CD4-positive, alpha-beta memory T cell (primary cell): ENCODE measurements at places on chromosomes 11 and 22.

DNA sequence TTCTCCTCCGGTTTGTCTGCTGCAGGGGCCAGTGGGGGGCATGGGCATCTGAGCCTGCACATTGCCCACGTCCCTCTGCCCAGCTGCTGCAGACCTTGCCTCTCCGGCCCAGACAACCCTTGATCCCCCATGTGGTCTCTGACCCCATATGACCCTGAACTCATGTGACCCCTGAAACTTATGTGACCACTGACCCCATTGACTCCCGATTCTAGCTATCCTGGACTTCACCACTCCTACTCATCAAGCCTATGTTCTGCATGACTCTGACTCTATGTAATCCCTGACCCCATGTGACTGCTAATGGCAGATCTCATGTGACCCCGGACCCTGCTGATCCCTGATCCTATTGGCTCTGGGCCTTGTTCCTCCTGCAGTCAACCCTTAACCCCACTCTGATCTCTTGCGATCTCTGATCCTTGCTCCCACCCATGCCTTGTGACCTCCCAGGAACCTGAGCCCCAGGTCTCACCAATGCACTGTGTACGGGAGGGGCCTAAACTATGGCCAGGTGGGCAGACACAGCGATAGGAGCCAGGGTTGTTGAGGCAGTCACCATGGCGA is 5.7 kb downstream of the LTBP3 start:
- no peak for DNase-seq

GRCh38 chr22:29245626-29246385 is 22.0 kb downstream of the RHBDD3 start:
- peak; percentile 59 for DNase-seq

GRCh38 chr11:116145187-116145865 is 627.5 kb downstream of the BUD13 start:
- no peak for DNase-seq

DNA sequence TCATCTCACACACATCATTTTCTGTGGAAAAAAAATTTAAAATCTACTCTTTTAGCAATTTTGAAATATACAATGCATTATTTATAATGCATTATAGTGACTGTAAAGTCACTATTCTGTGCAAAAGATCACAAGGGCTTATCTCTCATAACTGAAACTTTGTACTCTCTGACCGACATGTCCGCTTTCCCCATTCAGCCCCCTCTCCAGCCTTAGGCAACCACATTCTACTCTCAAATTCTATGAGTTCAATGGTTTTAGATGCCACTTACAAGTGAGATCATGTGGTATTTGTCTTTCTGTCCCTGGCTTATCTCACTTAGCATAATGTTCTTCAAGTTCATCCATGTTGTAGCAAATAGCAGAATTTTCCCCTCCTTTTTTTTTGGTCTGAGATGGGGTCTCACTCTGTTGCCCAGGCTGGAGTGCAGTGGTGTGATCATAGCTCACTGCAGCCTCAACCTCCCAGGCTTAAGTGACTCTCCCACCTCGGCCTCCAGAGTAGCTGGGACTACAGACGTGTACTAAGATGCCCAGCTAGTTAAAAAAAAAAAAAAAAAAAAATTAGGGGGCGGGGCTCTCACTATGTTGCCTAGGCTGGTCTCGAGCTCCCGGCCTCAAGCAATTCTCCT is 44.5 kb downstream of the SYN3 start:
- DNase-seq, result no peak

GRCh38 chr11:87224486-87224885 is 186.8 kb downstream of the TMEM135 start:
- no peak for DNase-seq

- DNase-seq, result no peak
Observed at GRCh38 chr11:27722117-27722952, 22.1 kb upstream of the BDNF start.

DNA sequence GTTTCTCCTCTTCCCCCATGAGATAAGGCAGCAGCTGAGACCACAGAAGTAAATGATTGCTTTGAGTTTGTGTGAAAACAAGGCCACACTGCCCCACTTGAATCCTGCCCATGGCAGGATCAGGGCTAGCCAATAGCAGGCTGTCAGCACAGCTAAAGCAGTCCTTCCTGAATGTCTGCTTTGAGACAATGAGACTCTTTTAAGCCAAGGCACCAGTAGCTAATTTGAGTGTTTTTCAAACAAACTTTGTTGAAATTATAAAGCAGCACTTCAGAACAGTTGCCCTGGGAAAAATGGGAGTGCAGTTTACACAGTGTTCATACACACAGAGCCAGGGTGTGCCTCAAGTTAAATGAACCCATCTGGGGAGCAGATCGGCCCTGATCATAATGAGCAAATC is 103.5 kb upstream of the OR5AK2 start:
- no peak for DNase-seq

DNA sequence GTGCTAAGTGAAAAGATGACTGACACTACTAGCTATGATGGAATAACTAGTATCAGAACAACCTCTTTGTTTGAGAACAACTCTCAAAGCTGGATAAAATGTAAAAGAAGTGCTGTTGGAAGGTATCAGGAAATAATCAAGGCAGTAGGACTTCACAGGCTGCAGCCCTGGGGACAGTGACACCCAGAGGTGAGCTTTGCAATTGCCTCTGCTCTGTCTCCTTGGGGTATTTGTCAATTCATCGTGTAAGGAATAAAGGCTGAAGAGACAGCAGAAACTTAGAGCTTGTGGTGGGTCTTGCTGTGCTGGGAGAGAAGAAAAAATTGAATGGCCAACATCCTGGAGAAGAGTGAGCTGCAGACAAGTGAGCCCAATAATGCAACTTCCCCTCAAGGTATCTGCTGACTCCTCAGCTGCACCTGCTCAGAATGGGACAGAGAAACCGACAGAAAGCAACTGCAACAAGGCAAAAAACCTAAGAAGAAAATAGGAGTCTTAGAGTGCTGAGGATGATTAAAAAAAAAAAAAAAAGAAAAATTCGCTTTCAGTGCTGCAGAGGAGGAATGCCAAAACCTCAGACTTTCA is 141.1 kb downstream of the RCN1 start:
- DNase-seq, result no peak

- no peak for DNase-seq
Observed at GRCh38 chr11:106969644-106970355, 48.5 kb downstream of the GUCY1A2 start.

GRCh38 chr22:17772249-17772957 is 1.9 kb downstream of the BID start:
- no peak for DNase-seq

DNA sequence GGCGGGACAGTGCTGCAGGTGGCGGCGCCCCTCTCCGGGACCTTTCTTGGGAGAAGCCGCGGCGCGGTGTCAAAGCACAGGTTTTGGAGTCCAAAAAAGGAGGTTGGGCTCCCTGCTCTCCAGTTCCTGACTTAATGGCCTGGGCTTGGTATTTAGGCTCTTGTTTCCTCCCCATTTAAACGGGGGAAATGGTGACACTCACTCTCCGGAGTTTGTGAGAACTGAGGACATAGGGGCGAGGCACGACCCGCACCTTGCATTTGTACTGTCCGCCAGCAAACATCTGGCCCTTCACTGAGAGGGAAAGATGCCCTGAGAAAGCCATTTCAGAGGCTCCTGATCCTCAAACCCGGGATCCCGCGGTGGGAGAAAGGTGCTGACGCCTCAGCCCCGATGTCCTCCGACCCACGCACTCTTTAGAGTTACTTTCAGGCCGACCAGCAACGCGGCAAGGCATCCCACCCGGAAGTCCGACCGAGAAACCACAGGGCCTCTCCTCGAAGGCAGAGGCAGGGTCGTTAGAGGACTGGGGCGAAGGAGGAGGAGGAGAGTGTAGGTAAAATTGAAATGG is 2.9 kb upstream of the WDR74 start:
- DNase-seq, result no peak

DNA sequence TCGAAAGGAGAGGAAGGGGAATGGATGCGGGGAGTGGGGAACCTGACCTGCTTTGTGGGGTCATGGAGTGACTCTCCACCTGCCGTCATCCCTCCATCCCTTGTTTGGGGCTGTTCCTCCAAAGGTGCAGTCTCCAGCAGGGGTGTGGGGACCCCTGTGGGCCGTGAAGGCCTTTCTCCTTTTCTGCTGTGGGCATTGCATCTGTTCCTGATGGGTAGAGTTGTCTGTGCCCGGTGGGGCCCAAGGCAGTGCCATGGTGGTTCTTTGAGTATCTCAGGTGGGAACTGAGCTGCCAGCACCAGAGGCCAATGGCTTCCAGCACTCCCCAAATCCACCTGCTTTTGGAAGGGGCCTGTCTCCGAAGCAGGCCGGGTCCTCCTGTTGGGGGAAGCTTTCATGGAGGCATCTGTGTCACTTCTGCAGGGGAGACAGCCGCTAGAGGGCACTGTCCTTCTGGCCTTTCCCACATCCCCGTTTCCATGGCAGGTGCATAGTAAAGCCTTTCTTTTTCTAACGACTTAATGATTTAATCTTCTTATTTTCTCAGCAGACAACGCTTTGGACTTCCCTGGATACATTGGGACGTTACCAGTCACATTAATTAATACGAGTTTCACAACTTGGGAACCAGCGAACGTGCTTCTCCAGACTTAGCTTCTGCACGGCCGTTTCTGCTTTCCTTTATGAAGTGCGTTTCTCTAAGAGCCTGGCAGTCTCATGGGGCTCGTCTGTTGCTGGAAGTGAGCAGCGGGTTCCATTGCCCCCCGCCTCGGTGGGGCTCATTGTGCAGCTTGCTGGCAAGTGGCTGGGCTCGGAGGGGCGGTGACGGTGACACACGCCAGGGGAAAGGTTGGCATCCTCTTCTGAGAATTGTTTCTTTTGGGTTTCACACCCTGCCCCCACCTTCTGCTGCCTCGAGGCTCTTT is 57.1 kb downstream of the PARVB start:
- DNase-seq, result peak; percentile 63

GRCh38 chr22:45149671-45150070 is 14.1 kb upstream of the NUP50 start:
- no peak for DNase-seq

GRCh38 chr11:69358398-69359020 is 64.6 kb downstream of the MYEOV start:
- no peak for DNase-seq

- DNase-seq, result no peak
Observed at GRCh38 chr11:106228996-106229395, 151.5 kb downstream of the AASDHPPT start.

DNA sequence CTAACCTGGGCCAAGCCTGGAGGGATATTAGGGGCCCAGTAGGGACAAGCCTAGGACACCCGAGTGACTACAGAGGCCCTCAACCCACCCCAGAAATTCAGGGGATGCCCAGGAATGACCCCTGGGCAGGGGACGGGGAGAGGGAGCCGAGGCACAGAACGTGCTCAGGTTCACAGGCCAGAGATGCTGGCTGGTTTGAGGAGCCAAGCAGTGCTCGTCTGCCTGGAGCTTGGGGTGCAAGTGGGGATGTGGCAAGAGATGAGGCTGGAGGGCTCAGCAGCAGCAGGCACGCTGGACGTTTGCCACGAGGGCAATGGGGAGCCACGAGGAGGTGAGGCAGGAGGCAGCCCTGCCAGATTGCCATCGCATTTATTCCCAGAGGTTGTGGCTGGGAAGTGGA is 34.0 kb upstream of the EMID1 start:
- no peak for DNase-seq

GRCh38 chr11:126874276-126874675 is 126.3 kb downstream of the KIRREL3 start:
- DNase-seq, result no peak

GRCh38 chr22:42275176-42275575 is 4.7 kb upstream of the TCF20 start:
- no peak for DNase-seq

GRCh38 chr11:17159441-17159840 is 48.3 kb downstream of the PIK3C2A start:
- DNase-seq, result no peak

- DNase-seq, result no peak
Observed at GRCh38 chr11:57626895-57627294, 22.8 kb downstream of the YPEL4 start.

DNA sequence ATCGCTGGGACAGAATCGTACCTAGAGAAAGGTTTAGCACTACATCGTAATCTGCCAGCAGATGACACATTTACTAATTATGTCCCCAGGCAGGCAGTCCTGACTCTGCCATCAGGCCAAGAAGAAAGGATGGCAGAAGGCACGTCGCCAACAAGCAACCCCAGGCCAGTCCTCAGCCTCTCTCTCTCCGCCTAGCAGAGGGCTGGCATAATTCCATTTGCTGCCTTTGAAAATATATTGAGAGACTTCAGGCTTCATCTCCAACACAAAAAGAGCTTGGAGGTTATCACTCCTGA is 1517.0 kb downstream of the TBC1D22A start:
- DNase-seq, result no peak

GRCh38 chr11:27783701-27784355 is 83.6 kb upstream of the BDNF start:
- DNase-seq, result no peak

DNA sequence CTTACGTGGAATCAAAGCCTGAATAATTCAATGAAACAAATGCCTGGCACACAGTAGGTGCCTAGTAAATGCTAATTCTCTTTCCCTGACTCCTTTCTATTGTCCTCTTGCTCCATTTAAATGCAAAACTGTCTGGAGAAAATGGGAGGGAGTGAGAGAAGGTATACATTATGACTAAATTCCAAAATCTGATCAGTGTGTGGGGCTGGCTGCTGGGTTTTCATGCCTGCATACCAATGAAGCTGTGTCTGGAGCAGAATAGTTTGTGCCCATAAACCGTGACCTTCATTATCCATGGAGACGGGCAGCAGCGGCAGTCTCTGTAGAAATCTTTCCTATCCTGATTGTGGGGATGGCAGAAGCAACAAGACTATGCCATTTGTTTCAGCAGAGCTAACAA is 223.4 kb upstream of the ZBED5 start:
- DNase-seq, result no peak

DNA sequence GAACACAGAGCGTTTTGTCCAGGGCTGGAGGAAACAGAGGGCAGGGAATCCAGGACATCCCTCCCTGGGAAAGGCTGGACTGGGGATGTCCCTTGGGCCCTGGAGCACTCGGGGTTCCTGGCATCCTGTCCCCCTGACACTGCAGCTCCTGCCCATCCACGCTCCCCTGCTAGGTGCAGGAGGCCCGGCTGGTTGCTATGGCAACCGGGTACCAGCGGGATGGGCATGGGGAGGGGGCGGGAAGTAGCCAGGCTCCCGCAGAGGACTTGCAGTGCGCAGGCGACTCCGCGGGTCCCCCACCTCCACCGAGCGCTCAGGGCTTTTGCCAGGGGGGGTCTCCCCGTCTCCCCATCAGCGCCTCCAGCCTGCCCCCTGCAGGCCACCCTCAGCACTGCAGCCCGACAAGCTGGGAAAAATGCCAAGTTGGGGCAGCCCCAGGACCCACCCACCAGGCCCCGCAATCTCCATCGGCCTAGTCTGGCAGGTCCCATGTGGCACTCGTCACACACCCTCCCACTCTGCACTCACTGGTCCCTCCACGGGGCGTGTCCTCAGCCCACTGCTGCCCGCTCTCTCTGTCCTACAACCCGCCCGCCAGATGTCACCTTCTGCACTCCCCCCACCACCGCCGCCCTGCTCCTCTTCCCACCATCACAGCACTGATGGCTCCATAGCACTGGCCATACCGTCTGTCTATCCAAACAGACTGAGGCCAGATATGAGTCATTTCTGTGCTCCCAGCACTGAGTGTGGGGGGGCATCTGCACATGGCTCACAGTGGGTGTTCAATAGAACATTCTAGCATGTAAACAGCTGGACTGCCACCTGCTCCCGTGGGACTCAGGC is 31.5 kb downstream of the KIAA0930 start:
- DNase-seq, result peak; percentile 23

- DNase-seq, result no peak
Observed at GRCh38 chr11:46710821-46711269, 8.2 kb upstream of the F2 start.

- DNase-seq, result no peak
Observed at GRCh38 chr11:508956-509355, 1.9 kb upstream of the RNH1 start.
